ENCODE measurements at places on chromosomes 1 and 21.

DNA sequence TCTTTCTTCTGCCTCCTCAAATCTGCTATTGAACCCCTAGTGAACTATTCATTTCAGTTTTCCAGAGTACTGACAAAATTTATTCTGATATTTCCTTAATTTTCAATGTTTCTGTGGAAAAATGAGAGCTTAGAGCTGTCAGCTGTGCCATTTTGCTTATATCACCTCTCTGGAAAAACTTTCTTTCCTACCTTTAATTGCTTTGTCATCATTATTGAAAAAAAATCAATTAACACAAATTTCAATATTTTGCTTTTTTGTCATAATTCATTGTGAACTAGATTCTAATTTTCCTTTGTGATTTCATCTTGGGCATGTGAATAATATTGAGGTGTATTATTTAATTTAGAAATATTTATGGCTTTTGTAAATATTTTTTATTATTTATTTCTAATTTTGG lies 126.5 kb downstream of the C1orf94 start:
- DNase-seq = no peak

DNA sequence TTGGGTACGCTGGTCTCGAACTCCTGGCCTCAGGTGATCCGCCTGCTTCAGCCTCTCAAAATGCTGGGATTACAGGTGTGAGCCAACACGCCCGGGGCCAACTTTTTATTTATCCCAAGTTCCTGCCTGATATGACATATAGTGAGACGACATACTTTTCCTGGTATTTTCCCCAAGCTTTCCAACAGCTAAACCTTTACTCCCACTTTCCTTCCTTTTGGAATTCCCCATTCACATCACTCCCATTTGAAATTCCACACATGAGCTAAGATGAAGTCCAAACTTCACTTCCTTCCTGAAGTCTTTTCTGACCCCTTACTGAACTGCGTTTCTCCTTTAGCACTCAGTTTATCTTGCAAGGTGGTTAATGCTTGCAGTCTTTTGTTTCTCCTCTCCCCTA lies 64.1 kb downstream of the S1PR1 start:
- DNase-seq = no peak

- DNase-seq = no peak
These were observed 340.1 kb downstream of the SETD4 start for GRCh38 chr21:35720208-35720731.

DNA sequence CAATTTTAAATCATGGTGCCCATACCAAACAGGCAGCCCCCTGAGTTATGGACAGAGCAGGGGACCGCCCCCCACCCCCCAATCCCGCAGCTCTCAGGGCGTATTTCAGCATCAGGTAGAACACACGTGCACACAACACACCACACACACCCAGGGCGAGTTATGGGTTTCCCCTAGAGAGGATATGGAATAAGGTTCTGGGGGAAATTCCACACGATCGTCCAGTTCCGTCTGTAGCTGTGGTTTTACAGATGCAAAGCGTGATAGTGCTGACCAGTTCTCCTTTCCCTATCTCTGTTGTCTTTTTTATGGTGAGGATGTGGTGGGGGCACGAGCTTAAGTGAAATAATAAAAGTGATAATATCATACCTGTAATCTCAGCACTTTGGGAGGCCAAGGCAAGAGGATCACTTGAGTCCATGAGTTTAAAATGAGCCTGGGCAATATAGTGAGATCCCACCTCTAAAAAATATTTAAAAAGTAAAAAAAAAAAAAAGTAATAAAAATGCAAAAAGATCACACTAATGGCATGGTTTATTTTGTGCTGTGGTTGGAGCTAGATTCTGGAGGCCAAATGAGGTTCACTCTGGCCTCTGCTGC lies 25.1 kb downstream of the C2CD2 start:
- DNase-seq = peak; percentile 72

DNA sequence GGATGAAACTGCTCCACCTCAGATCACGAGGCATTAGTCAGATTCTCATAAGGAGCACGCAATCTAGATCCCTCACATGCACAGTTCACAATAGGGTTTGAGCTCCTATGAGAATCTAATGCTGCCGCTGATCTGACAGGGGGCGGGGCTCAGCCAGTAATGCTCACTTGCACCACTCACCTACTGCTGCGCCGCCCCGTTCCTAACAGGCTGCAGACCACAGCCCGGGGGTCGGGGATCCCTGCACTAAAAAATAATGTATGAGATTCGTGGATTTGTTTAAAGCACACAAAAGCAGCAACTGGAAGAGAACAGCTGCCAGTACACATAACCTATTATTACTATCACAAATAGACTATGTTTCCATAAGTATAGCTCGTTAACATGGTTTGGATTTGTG lies 72.9 kb downstream of the HLCS start:
- DNase-seq = no peak

DNA sequence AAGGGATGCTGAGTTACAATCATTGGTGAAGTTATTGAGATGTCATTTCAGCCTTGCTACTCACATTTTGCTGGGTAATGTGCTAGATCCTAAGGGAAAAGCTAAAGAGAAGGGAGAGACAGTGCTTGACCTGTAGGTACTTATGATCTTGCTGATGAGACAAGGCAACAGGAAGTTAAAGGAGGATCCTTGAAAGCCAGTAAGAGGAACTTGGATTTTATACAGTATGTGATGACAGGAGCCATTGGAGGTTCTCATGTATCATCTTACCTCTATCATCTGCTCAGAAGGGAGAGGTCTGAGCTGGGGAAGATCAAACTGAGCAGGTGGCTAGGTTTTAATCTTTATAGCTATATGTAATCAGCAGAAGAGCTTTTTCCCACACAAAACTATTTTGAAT lies 6.3 kb downstream of the APOBEC4 start:
- no peak for DNase-seq

- DNase-seq = no peak
These were observed 31.6 kb downstream of the PDE9A start for GRCh38 chr21:42685036-42685435.

- DNase-seq = no peak
These were observed 197.7 kb upstream of the DUSP10 start for GRCh38 chr1:221939607-221940006.

- DNase-seq = no peak
These were observed 118.9 kb downstream of the ATF6 start for GRCh38 chr1:161885003-161885402.

GRCh38 chr1:218350035-218350525 lies 4.9 kb downstream of the TGFB2 start:
- no peak for DNase-seq

DNA sequence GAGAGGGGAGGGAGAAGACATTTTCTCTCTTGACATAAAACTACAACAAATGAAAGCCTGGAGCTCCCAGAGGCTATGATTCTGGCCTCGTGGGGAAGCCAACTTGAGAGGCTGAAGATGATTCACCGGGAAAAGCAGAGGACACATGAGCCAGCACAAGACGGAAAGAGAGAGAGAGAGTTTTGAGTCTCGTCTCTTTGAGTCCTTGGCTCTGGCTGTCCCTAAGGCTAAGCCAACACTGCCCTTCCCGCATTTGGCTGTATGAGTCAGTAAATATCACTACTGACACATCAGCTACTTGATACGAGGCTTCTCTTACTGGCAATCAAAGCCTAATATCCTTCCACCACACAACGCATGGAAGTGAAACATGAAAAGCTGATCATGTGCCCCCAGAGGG lies 95.5 kb downstream of the GRIK3 start:
- DNase-seq = no peak

DNA sequence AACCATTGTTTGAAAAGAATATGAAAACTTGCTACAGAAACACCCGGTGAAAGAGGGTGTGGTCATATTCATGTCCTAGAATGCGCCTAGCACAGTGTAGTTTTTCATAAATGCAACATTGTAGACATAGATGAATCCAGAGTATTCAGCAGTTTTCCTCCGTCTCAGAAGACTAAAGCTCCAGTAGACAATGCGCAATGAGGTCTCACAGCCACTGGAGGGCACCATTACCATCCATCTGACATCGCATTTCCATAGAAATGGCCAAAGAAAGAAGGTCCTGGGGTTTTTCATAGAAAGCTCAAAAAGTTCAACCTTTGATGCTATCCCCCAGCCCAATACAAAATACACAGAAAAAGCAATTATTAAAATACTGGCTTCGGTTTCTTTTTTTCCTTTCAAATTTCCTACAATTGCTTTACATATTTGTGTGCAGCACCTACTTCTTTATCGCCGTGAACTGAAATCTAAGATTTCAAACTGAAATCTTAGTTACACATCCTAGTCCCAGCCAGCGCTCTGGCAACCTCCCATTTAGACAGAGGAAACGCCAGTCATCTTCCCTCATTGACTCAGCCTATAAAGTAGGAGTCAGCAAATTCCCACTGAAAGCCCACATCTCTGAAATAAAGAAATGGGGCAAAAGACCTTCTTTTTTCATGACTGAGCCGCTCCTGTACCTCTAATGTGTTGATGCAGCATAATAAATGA lies 3.9 kb upstream of the CD58 start:
- peak; percentile 79 for DNase-seq

- peak; percentile 50 for DNase-seq
These were observed at the start of gene KCNQ4 for GRCh38 chr1:40783001-40783905. TSS of gene KCNQ4 (plus strand) at chr1:40783787. CDS start at chr1:40784094, 307 bp downstream.

DNA sequence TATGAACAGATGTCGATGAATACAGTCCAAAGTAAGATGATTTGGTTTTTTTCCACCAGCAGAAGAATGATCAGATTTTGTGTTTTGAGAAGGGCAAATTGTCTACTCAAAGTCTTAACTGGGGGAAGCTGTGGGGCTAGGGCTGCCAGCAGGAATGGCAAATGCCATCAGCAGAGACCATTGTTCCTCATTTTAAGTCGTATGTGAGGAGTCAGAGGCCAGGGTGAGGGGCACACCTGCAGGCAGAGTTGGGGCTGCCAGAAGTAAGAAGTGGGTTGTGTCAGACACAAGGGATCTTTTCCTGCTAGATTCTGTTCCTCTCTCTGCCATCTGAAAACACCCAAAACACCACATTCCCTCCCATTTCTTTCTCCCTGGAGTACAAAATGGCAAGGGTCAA lies 8.7 kb downstream of the PARK7 start:
- DNase-seq = no peak

DNA sequence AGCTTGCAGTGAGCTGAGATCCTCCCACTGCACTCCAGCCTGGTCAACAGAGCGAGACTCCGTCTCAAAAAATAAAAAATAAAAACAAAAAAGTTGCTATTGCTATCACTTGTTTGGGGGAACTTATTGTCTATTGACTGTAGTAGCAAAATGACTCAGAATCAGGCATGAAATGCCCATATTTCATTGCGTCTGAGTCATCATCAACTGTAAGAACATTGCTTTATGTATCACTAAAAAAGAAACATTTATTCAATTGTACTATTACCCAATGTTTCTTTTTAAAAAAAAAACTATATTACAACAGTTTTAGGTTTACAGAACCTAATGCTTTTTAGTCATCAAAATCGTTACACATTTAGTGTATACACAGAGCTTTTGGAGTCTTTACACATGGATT lies 91.0 kb upstream of the FMN2 start:
- no peak for DNase-seq

- DNase-seq = no peak
These were observed 676 bp upstream of the CTTNBP2NL start for GRCh38 chr1:112395256-112395820.

GRCh38 chr1:21318714-21319159 lies 28.5 kb upstream of the ECE1 start:
- no peak for DNase-seq

- no peak for DNase-seq
These were observed 30.2 kb downstream of the TMEM50B start for GRCh38 chr21:33449616-33450015.

- no peak for DNase-seq
These were observed 239.1 kb upstream of the IRF2BP2 start for GRCh38 chr1:234848972-234849649.

GRCh38 chr21:22115746-22116145 lies 1117.5 kb downstream of the NCAM2 start:
- no peak for DNase-seq

- no peak for DNase-seq
These were observed 202.9 kb upstream of the ADGRL2 start for GRCh38 chr1:81597720-81598426.

- no peak for DNase-seq
These were observed 74.1 kb downstream of the RRAGC start for GRCh38 chr1:38785285-38786039.

DNA sequence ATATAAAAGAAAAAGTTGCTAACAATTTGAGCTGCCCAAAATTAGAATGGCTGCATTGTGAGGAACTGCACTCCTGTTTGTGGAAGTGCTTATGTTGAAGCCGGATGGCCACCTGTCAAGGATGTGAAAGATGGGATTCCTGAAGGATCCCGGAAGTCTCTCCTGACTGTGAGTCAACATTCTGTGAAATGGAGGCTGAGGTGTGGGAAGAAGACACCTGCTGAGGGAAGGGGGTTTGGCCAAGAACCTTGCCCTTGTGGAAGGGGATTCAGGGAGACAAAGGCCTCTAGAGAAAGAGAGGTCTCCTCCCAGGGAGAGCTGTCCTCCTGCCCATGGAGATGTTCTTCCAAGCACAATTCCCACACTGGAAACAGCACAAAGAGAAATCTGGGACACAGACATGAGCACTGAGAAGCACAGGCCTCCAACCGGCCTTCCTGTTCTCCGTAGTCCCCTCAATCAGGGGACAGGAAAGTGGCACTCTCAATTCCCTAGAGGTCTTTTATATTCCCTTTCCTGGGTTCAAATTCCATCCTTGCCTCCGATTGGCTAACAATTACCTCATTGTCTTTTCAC lies 70.5 kb downstream of the CD2 start:
- no peak for DNase-seq

GRCh38 chr1:204190212-204191211 lies 5.8 kb downstream of the KISS1 start:
- DNase-seq = peak; percentile 50

GRCh38 chr1:61926597-61926996 lies 184.3 kb downstream of the PATJ start:
- no peak for DNase-seq

GRCh38 chr1:224058303-224058702 lies 55.6 kb upstream of the FBXO28 start:
- no peak for DNase-seq

GRCh38 chr1:222043444-222044292 lies 301.8 kb upstream of the DUSP10 start:
- DNase-seq = no peak

DNA sequence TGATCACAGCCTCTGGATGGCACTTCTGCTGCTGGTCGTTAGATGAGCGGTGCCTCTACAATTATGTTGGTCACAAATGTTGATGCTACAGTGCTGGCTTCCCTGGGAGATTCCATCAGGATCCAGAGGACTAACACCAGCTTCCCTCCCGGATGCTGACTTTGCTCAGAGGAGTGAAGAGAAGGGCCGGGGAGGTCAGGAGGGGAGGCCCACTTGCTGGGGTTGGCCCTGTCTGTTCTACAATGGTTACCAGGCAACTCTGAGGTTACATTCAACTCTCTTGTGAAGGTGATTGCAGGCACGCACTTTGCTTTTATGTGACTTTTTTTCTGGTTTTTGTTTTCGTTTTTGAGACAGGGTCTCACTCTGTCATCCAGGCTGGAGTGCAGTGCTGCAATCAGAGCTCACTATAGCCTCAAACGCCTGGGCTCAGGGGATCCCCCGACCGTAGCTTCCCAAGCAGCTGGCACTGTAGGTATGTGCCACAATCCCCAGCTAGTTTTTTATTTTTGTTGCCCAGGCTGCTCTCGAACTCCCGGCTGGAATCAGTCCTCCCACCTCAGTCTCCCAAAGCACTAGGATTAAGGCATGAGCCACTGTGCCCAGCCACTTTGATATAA lies 112.5 kb downstream of the ADSS2 start:
- DNase-seq = no peak
